ENCODE measurements at places on chromosomes 1 and 21.
A peak's percentile ranks its signal among the peaks of the same experiment; 100 is the strongest.

GRCh38 chr1:20730690-20731056 lies 1.8 kb downstream of the SH2D5 start:
- DNase-seq: no peak

DNA sequence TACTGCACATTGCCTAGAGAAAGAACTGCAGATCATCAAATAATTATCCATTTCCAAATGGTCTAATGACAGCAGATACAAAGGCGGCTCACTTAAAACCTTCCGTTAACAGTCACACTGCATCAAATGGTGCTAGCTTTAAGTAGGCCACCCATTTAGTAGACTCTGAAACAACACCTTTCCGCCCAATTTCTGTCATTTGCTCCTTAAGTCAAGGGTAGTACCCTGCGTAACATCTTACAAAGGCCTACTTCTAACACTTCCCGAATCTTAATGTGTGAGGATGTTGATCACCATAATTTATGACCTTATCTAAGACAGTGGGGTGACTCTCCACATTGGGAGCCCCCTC lies 692 bp upstream of the RALGPS2 start:
- no peak for DNase-seq

DNA sequence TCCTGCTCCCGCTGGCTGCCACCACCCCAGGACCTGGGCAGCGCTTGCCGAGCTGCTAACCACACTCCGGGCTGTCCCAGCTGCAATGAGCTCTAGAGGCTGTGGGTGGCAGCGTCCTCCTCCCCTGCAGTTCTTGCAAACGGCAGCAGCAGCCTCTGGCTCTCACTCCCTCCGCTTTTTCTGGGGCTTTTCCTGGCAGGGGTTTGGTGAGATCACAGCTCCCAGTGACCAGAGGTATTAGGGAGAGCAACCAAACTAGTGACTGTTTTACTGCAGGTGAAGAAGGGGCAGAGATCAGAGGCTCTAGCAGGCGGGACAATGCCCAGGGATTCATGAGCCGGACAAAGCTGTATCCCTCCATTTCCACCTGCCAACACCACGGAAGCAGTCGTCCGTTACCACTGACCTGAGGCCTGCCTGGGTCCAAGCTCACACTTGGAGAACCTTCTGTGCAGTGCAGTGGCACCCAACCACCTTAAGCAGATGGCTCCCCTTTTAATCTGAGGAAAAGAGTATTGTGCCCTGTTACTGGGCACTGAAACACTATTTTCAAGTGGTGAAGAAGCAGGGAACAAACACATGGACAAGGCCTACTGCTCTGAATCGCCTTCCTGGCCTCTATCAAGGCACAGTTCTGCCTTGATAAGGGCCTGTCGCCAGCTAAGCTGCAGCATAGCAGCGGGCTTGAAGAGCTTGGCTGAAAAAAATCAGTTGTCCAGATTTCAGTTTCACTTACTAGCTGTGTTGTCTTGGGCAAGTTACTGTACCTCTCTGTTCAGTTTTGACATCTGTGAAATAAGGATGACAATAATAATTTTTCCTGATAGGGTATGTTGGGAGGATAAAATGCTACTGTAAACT lies at the start of gene F5:
TSS of gene F5 (minus strand) at position 87 of the 861 bp plus-strand sequence. CDS start 95 bp downstream, outside the sequence.
- DNase-seq: peak; percentile 60

DNA sequence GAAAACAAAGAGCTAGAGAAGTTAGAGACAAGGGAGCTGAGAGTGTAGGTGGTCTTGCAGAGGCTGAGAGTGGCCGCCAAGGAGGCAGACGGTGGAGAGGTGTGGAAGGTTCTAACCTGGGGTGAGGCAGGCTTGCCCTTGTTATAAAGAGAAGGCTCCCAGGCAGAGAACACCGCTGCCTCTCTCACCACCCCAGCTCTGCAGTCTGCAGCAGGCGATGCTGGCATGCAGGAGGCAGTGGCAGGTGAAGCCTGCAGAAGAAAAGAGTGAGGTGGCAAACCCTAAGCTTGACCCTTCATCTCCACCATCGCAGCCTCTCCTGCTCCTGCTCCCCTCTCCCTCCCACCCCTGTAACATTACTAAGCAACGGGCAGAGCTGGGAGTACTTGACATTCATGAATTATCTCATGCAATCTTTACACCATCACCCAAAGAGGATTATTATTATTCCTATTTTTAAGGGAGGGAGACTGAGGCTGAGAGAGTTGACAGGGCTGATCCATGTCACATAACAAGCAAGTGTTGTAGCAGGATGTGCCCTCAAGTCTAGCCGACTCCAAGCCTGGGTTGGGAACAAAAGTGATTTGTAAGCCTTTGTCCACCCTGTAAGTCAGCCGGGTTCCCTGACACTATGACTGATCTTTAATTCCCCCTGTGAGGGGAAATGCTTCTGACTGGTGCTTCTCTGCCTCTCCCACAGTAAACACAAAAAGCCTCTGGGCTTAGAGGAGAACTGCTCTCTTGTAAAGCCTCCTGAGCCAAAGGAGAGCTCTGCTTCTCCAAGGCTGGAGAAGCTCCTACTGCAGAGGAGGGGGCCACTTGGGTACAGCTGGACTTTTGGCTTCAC lies 36.1 kb downstream of the KANK4 start:
- no peak for DNase-seq

- DNase-seq: no peak
These were observed 4.8 kb upstream of the TFF3 start for GRCh38 chr21:42319851-42320572.

- DNase-seq: no peak
These were observed 93.2 kb upstream of the HNRNPU start for GRCh38 chr1:244957525-244957924.

DNA sequence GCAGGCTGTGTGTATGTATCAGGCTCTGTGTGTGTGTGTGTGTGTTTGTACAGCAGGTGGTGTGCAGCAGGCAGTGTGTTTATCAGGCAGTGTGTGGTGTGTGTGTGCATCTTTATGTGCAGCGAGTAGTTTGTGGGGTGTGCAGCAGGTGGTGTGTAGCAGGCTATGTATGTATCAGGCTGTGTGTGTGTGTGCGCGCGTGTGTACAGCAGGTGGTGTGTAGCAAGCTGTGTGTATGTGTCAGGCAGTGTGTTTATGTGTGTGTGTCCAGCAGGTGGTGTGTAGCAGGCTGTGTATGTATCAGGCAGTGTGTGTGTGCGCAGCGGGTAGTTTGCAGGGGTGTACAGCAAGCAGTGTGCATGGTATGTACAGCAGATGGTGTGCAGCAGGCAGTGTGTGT lies 29.0 kb downstream of the PTPRF start:
- no peak for DNase-seq

DNA sequence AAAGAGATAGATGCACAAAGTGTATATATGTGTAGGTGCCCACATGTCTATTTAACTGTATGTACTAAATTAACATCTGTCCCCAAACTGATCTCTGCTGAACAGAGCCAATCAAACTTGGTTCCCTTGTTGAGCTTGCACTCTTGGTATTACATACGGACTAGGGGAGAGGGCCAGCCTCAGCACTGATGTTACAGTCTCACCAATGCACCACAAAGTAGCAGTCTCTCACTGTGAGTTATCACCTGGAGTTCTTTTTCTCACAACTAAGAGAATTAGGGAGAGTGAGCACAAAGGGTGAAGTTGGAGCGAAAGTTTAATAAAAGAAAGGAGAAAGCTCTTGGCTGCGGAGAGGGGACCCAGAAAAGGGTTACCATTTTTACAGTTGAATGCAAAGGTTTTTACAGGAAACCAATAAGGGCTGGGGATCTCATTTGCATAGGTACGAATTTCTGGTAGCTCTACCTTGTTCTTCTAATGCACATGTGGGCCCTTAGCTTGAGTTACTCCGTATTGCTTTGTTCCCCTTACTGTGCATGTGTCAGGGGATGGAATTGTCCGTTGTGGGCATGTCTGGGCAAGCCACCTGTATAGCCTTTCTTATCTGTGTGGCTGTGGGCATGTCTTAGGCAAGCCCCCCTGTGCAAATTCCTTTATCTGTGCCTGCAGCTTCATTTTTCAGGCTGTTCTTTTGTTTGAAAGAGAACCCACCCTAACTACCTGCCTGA lies 13.3 kb upstream of the CHI3L2 start:
- DNase-seq: no peak

- no peak for DNase-seq
These were observed 9.6 kb downstream of the SMYD2 start for GRCh38 chr1:214290424-214291037.

DNA sequence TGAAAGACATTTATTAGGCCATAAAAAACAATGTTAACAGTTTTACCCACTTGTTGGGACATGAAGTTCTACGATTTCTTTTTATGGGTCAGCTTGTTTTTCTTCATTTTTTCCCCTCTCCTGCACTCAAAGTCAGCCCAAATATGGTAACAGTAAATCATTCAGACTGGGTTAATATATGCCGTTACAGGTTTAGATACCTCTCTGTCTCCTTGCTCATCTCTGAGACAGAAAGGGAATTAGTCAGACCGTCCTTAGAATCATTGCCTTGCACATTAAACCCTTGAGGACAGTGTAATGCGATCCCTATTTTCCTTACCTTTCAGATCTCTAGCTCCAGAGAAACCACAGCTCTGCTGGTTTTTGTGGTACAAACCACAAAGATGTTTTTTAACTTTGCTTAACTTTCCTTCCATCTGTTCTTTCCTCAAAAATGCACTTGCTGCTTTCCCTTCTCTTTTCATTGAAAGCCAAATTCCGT lies 613.3 kb downstream of the PLPP3 start:
- DNase-seq: no peak

DNA sequence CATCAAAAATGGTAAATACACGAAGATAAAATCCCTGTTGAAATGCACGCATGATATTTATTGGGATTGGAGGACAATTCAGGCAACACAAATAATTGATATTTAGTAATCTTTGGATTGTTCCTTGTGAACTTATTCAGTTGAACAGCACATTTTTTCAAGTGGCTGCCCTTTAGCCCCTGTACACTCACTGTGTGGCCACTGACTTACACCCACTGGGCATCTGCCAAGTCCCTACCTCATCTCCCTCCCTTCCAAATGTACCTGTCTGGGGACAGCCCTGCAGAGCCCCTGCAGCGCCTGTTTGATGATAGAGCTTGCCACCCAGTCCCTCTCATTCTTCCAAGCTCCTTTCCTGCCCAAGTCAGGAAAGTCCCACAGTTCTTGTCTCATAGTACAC lies 154.3 kb downstream of the GLUL start:
- no peak for DNase-seq

GRCh38 chr21:36171336-36171735 lies 14.7 kb downstream of the DOP1B start:
- no peak for DNase-seq

GRCh38 chr1:50232336-50232735 lies 123.6 kb downstream of the ELAVL4 start:
- DNase-seq: no peak

DNA sequence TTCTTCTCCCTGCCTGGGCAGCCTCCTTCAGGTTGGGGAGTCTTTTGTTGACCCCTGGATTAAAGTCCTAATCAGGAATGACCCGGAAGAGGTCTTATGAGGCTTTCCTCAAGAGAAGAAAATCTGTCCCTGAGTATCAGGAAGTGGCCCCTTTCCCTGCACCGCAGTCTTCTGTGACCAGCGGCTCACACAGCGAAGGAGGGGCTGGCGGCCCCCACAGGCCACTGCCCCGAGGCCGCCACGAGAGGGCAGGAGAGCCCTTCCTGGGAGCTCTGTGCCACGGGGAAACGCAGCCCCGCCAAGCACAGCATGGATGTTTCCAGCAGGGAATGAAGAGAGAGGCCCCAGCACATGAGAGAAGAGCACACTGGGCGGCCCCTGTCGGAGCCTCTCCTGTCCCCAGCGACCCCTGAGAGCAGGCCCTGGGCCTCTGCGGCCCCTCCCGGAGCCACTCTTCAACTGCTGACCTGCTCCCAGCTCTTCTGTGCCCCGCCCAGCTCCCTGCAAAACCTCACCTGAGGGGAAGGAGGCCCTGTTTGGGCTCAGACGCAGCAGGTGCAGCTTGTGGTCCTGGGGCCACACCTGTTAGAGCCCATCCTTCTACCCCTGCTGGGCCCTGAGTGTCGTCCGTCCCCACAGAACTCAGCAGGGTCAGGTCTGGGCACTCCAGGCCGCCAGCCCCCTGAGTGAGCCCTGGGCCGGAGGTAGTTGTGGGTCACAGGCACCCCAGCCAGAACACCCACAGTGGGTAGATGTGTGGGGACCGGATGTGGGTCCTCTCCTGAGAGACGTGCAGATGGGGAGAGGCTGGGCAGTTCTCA lies 4.9 kb upstream of the POFUT2 start:
- DNase-seq: peak; percentile 64

GRCh38 chr1:36089393-36090121 lies 865 bp downstream of the ADPRS start:
- no peak for DNase-seq

DNA sequence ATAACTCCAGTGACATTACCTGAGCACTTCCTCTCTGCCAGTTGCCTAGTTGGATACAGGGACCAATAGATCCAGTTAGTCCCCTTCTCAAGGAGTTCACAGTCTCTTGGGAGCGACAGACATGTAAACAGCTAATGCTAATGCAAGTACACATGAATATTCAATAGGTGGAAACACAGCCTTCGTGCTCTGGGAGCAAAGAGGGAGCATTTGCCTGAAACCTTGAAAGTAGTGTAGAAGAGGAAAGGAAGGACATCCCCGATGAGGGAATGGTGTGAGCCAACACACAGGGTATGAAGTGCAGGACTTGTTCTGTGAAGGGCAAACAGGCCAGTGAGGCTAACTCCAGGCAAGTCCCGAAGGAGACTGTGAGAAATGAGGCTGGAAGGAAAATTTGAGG lies 3.8 kb upstream of the TMEM222 start:
- no peak for DNase-seq

- DNase-seq: no peak
These were observed 3.0 kb downstream of the HSPB7 start for GRCh38 chr1:16014509-16015482.

GRCh38 chr1:48940354-48940753 lies 163.7 kb upstream of the BEND5 start:
- DNase-seq: no peak

DNA sequence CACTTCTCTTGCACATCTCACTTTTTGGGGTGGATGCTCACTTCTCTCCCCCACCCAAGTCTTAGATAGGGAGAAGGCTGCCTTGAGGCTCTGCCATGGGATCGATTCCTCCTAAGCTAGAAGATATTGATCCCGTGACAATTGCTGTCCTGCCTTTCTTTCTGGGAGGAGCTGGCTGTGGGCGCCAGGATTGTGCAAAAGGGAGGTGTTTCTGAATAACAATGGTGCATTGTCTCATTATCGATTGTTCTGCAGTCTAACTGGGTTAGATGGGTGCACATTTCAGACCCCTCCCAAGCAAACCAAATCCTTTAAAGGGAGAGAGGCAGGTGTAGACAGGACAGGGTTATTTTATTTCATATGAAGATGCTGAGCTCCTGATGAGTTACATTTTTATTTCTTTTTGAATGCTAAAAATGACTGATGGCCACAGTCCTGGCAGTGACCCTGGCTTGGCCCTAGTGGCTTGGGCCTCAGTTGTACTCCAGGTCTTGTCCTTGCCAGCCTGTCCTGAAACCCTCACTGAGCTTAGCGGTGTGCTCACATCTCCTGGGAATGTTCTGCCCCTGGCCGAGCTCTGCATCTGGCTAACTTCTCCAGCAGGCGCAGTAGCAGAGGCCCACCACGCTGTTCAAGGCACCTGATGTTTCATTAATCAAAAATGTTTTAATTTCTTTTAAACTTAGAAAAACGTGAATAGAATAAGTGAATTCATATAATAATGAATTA lies 99.0 kb upstream of the KAZN start:
- DNase-seq: no peak
